ENCODE measurements at places on chromosomes 1 and 21.
A peak's percentile ranks its signal among the peaks of the same experiment; 100 is the strongest.

DNA sequence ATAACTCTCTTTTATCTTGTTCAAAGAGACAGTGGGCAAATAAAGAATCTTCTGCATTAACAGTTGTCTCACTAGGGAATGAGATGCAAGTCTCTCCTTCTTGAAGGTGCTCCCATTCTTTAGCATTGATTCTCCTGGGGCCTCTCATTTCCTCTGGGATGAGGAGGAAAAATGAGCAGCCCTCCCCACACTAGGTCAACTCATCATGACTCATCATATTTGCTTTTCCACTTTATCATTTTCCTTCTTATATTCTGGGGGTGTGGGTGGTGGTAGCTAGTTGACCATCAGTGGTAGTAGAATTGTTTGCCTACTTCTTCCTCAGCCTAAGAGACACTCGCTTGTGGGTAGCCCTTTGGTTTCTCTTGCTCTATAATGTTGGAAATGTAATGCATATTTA, 182.0 kb upstream of the C1orf87 start:
- DNase-seq = no peak

DNA sequence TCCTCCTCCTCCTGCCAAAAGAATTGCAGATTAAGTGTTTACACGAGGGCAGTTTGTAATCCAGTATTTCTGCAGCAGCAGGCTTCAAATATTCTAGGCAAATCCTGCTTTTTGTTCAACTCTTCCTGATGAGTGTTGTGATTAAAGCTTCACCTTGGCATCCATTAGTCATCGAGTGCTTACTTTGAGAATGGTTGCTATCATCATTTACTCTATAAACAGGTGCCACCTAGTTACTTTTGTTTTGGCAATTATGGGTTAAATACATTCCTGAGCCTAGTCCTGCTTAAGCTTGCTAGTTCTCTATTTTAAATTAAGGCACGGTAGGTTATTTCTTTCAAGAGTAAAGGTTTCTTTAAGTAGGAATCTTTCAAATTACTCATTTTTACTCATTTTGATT, 20.3 kb downstream of the PDC start:
- DNase-seq = no peak

- DNase-seq = no peak
Observed at GRCh38 chr1:66246351-66247269, 287.3 kb upstream of the SGIP1 start.

- no peak for DNase-seq
Observed at GRCh38 chr1:66764994-66765578, 12.8 kb downstream of the DYNLT5 start.

GRCh38 chr1:2044510-2045319, 5.5 kb upstream of the PRKCZ start:
- DNase-seq = peak; percentile 57

DNA sequence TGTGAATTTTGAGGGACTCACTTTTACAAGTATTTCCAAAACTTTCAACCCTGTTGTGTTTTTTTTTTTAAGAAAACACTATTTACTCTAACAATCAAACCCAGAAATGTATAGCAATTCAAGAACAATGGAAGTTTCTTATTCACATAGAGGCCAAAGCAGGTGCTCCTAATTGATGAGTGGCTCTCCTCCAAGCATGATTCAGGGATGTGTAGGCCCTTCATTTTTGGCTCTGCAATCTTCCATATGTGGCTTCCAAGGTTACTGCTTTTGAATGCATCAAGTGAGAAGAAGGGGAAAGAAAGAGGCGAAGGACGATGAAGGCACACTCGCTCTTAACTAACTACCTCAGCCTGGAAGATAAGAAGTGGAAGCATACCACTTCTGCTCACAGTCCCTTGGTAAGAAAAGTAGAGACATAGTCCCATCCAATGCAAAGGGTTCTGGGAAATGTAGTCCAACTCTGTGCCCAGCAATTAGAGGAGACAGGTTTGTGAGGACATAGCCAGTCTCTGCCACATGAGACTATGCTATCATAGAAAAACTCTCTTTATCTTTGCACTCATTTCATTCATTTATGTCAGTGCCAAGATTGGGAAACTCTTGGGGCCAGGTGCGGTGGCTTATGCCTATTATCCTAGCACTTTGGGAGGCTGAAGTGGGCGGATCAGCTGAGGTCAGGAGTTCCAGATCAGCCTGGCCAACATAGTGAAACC, 46.0 kb downstream of the OPTC start:
- DNase-seq = no peak

Data from stimulated activated CD8-positive, alpha-beta memory T cell treated with anti-CD3 and anti-CD28 coated beads, Interleukin-4, amount 100 ng/mL, for 4 hours (primary cell).